ENCODE measurements at places on chromosomes 6 and 20. TPM values are rescaled to one million over a fixed set of nuclear protein-coding genes. Genes with fewer than 3 reads are reported as not detected.

DNA sequence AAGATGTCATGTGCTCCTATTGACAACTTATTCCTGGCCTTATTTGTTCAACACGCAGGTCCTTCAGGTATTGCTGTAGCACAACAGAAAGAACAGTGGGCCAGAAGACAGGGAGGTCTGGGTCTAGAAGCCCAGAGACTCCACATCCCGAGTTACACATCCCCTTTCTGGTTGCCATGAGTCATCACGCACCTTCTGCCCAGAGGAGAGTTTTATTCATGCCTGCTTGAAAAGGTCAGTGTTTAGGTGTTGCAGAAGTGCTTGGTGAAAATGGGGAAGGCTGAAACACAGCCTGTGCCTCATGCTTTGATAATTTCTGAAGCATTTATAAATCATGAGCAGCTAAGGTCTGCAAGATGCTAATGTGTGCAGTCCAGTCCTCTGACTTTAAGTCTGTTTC lies 256.4 kb downstream of the GMPR start:
- no peak for DNase-seq
- no peak overlapping the region for H3K27ac ChIP-seq
- no peak overlapping the region for H3K4me3 ChIP-seq
- H3K27me3 ChIP-seq = no peaks in the 10 kb centered on the region
- no peaks in the 10 kb centered on the region for H3K4me1 ChIP-seq

- DNase-seq = no peak
- peaks cover 17% of the 10 kb centered on the region for H3K4me1 ChIP-seq
- H3K27ac ChIP-seq = no peak overlapping the region
- H3K4me3 ChIP-seq = no peak overlapping the region
- H3K27me3 ChIP-seq = peaks cover 97% of the 10 kb centered on the region
Observed at GRCh38 chr6:117263353-117263927, 1.9 kb upstream of the VGLL2 start.

Gene RPS6KA2
- 26.3 TPM for total RNA-seq

GRCh38 chr6:41047745-41048732 lies 5.0 kb upstream of the APOBEC2 start:
- no peaks in the 10 kb centered on the region for H3K27me3 ChIP-seq
- no peak overlapping the region for H3K4me3 ChIP-seq
- peak overlapping the region; percentile 72 for H3K27ac ChIP-seq
- H3K4me1 ChIP-seq = peaks cover 64% of the 10 kb centered on the region
- DNase-seq = no peak

DNA sequence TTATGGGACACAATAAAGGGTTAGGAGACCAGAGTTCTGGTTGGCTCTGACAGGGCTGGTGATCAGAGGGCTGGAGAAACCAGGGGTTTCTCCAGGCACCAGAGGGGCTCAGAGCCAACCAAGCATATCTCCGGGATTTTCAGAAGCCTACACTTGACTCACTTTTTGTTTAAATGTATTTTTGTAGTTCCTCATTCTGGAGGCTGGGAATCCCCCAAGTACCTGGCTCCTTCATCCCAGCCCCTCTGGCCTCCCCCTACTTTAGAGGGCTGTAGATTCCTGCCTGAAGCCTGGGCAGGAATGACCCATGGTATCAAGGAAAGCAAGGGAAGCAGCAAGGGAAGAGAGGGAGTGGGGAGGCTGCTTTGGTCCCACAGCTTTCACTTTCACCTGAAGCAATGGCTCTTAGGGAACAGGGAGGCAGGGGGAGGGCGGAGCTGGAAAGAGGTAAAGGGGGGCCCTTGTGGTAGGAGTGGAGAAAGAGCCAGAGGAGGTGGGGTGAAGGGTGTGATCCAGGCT lies 973 bp downstream of the CD40 start:
- no peak overlapping the region for H3K27ac ChIP-seq
- H3K36me3 ChIP-seq = no peaks in the 10 kb centered on the region

DNA sequence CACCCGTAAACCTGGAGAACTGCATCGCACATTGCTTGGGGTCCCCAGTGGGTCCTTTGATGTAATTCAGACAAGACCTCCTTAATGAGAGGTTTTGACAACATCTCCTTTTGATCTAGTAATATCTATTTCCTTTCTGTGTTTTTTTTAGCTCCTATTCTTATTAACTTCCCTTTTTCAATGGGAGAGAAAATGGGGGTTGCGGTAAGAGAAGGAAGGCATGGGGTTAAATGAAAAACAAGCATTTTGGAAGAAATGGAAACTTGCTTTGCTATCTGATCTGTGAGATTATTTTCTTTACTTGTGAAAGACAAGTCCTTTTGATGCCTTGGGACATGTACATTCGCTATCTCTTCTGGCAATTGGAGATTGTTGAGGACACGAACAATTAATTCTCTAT lies 418.6 kb upstream of the MAN1A1 start:
- no peak overlapping the region for H3K4me3 ChIP-seq
- H3K4me1 ChIP-seq = no peaks in the 10 kb centered on the region
- H3K27ac ChIP-seq = no peak overlapping the region
- no peaks in the 10 kb centered on the region for H3K27me3 ChIP-seq
- no peaks in the 10 kb centered on the region for H3K36me3 ChIP-seq

GRCh38 chr20:32356622-32357374 lies 1.3 kb upstream of the ASXL1 start:
- H3K4me1 ChIP-seq = peaks cover 38% of the 10 kb centered on the region
- H3K4me3 ChIP-seq = peak overlapping the region; percentile 31
- H3K36me3 ChIP-seq = no peaks in the 10 kb centered on the region
- no peaks in the 10 kb centered on the region for H3K27me3 ChIP-seq
- DNase-seq = peak; percentile 37

- H3K27me3 ChIP-seq = peaks cover 12% of the 10 kb centered on the region
- H3K36me3 ChIP-seq = no peaks in the 10 kb centered on the region
- H3K4me1 ChIP-seq = no peaks in the 10 kb centered on the region
- no peak for DNase-seq
Observed at GRCh38 chr20:1657556-1658334, at the start of gene SIRPG. SIRPG (minus strand) TSS chr20:1657779; CDS start chr20:1657714, 65 bp downstream.

GRCh38 chr6:30839671-30840070 lies 44.6 kb upstream of the DDR1 start:
- no peaks in the 10 kb centered on the region for H3K36me3 ChIP-seq
- no peak overlapping the region for H3K4me3 ChIP-seq
- peak overlapping the region; percentile 4 for H3K27ac ChIP-seq
- no peaks in the 10 kb centered on the region for H3K27me3 ChIP-seq
- DNase-seq = peak; percentile 45

DNA sequence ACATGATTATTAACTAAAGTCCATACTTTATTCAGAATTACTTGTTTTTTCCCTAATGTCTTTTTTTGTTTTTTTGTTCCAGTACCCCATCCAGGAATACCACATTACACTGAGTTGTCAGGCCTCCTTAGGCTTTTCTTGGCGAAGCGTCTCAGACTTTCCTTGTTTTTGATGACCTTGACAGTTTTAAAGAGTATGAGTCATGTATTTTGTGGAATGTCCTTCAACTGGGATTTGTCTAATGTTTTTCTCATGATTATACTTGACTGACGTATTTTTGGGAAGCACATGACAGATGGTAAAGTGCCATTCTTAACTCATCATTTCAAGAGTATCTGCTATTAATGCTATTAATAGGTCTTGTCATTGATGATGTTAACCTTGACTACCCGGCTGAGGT lies 23.6 kb downstream of the ENPP1 start:
- no peak overlapping the region for H3K4me3 ChIP-seq
- H3K27ac ChIP-seq = peak overlapping the region; percentile 8
- no peaks in the 10 kb centered on the region for H3K36me3 ChIP-seq
- DNase-seq = no peak

Gene ZNF391
- total RNA-seq = 4.3 TPM

GRCh38 chr6:7910298-7910653 lies 312 bp downstream of the TXNDC5 start:
- peaks cover 12% of the 10 kb centered on the region for H3K4me1 ChIP-seq
- no peak for DNase-seq
- peak overlapping the region; percentile 77 for H3K4me3 ChIP-seq

- no peak overlapping the region for H3K4me3 ChIP-seq
- peak; percentile 16 for DNase-seq
- peak overlapping the region; percentile 34 for H3K27ac ChIP-seq
- no peaks in the 10 kb centered on the region for H3K4me1 ChIP-seq
- no peaks in the 10 kb centered on the region for H3K27me3 ChIP-seq
Observed at GRCh38 chr6:74137911-74138310, 441.9 kb downstream of the CD109 start.

DNA sequence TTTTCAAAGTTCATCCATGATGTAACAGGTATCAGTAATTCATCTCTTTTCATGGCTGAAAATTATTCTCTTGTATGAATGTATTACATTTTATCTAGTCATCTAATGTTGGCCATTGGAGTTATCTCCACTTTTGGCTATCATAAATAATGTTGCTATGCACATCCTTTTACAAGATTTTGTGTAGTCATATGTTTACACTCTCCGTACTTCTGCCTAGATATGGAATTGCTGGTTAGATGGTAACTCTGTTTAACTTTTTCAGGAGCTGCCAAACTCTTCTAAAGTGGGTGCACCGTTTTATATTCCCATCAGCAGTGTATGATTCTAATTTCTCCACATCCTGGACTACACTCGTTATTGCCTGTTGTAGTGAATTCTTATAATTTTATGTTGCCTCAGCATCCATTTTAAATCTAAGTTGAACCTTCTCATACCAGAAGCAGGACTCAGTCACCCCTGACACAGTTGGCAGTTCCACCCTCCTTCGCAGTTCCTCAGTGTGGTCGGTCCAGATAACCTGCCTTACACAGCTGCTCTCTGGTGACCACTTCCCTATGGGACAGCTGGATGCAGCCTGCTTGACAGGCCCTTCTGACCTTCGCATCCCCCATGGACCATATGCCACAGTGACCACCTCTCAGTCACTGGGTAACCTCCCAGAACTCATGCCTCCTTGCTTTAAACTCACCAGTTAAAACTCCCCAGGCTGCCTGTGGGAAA lies 33.9 kb downstream of the KIZ start:
- no peak for DNase-seq
- H3K36me3 ChIP-seq = no peaks in the 10 kb centered on the region
- no peak overlapping the region for H3K27ac ChIP-seq
- no peaks in the 10 kb centered on the region for H3K27me3 ChIP-seq

DNA sequence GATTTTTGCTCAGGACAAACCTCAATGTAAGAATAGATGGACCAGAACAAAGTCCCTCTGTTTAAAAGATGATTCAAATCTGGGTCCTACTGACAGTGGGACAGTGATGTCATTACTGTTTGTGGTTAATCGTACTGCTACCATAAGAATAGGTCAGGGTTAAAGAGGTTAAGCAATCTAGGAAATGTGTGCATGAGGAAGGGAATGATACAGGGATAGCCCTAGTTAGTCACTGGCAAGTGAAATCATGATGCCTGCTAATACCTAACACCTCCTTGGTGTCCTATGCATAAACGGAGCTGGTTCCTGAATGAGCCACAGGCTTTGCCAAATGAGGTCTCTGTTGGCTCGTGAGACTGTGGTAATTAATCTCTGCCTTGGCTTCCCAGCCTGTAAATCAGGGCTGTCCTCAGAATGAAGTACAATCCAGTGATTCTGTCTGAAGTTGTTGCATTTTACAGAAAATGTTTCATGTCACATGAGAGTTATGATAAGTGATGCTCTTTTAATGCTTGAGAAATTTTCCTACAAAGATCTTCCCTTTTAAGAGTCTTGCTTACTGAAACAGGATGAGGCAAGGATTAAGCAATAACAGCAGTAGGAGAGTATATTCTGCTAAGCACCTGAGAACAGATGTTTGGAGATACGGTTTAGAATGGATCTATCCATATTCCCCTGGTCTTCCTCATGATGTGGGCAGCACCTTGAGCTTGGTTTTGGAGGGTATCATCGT lies 3.8 kb downstream of the MEP1A start:
- H3K4me3 ChIP-seq = no peak overlapping the region
- H3K27me3 ChIP-seq = no peaks in the 10 kb centered on the region
- H3K36me3 ChIP-seq = no peaks in the 10 kb centered on the region
- H3K4me1 ChIP-seq = no peaks in the 10 kb centered on the region

GRCh38 chr6:46090115-46091079 lies 39.4 kb upstream of the ENPP4 start:
- H3K4me1 ChIP-seq = no peaks in the 10 kb centered on the region
- no peaks in the 10 kb centered on the region for H3K36me3 ChIP-seq
- no peak overlapping the region for H3K27ac ChIP-seq
- peaks cover 3% of the 10 kb centered on the region for H3K27me3 ChIP-seq
- DNase-seq = peak; percentile 81

- no peak overlapping the region for H3K27ac ChIP-seq
- H3K4me3 ChIP-seq = no peak overlapping the region
- no peaks in the 10 kb centered on the region for H3K4me1 ChIP-seq
- no peaks in the 10 kb centered on the region for H3K27me3 ChIP-seq
- no peak for DNase-seq
Observed at GRCh38 chr6:7296602-7297001, 16.4 kb downstream of the SSR1 start.

GRCh38 chr6:128731249-128732165 lies 151.4 kb upstream of the LAMA2 start:
- DNase-seq = peak; percentile 45
- H3K4me3 ChIP-seq = no peak overlapping the region
- H3K36me3 ChIP-seq = no peaks in the 10 kb centered on the region

GRCh38 chr6:46113370-46113769 lies 16.4 kb upstream of the ENPP4 start:
- no peaks in the 10 kb centered on the region for H3K36me3 ChIP-seq
- H3K4me3 ChIP-seq = no peak overlapping the region
- peak; percentile 37 for DNase-seq

- no peaks in the 10 kb centered on the region for H3K36me3 ChIP-seq
- no peak overlapping the region for H3K4me3 ChIP-seq
- peaks cover 13% of the 10 kb centered on the region for H3K4me1 ChIP-seq
Observed at GRCh38 chr6:10420546-10421157, 5.8 kb upstream of the TFAP2A start.

- H3K4me3 ChIP-seq = no peak overlapping the region
- H3K36me3 ChIP-seq = no peaks in the 10 kb centered on the region
- H3K27me3 ChIP-seq = no peaks in the 10 kb centered on the region
- DNase-seq = no peak
Observed at GRCh38 chr20:59664421-59664941, 60.1 kb downstream of the PHACTR3 start.

- no peaks in the 10 kb centered on the region for H3K27me3 ChIP-seq
- H3K27ac ChIP-seq = no peak overlapping the region
Observed at GRCh38 chr6:168979254-168979653, 274.4 kb downstream of the THBS2 start.

GRCh38 chr6:133959667-133960368 lies 6.8 kb downstream of the TBPL1 start:
- no peak overlapping the region for H3K4me3 ChIP-seq
- no peaks in the 10 kb centered on the region for H3K4me1 ChIP-seq
- H3K27ac ChIP-seq = no peak overlapping the region
- no peaks in the 10 kb centered on the region for H3K36me3 ChIP-seq

- DNase-seq = peak; percentile 53
- no peak within 1 kb of the TSS for H3K27ac ChIP-seq
- peaks cover 15% of the 10 kb centered on the region for H3K27me3 ChIP-seq
- H3K4me3 ChIP-seq = peak within 1 kb of the TSS; percentile 42
- no peaks in the 10 kb centered on the region for H3K36me3 ChIP-seq
- H3K4me1 ChIP-seq = peaks cover 10% of the 10 kb centered on the region
Observed at GRCh38 chr20:3071610-3072529, at the start of gene OXT. OXT (plus strand) TSS chr20:3071620; CDS start chr20:3071656, 36 bp downstream.

GRCh38 chr20:36975099-36975818 lies 23.8 kb upstream of the SAMHD1 start:
- H3K36me3 ChIP-seq = no peaks in the 10 kb centered on the region
- no peak overlapping the region for H3K4me3 ChIP-seq
- H3K4me1 ChIP-seq = no peaks in the 10 kb centered on the region
- no peak for DNase-seq
- no peak overlapping the region for H3K27ac ChIP-seq
- no peaks in the 10 kb centered on the region for H3K27me3 ChIP-seq

GRCh38 chr6:167643223-167643622 lies 183.5 kb upstream of the AFDN start:
- no peak for DNase-seq
- H3K27me3 ChIP-seq = no peaks in the 10 kb centered on the region
- H3K36me3 ChIP-seq = no peaks in the 10 kb centered on the region

All from hepatocyte (in vitro differentiated cells).